NCI-H226 (cell line): ENCODE measurements at places on chromosomes 1 and 21.

DNA sequence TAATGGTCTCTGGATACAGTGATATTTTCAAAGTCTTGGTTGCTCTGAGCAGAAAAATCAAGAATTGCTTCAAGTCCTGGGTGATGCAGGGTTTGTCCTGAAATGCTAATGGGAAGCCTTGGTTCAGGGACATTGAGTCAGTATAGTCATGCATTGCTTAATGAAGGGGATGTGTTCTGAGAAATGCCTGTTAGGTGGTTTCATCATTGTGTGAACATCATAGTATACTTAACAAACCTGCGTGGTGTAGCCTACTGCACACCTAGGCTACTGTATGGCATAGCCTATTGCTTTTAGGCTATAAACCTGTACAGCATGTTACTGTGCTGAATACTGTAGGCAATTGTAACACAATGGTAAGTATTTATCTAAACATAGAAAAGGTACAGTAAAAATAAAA, 36.4 kb downstream of the TBCE start:
- DNase-seq: no peak

- DNase-seq: no peak
These were observed 90.6 kb downstream of the GLUL start for GRCh38 chr1:182301026-182301436.

DNA sequence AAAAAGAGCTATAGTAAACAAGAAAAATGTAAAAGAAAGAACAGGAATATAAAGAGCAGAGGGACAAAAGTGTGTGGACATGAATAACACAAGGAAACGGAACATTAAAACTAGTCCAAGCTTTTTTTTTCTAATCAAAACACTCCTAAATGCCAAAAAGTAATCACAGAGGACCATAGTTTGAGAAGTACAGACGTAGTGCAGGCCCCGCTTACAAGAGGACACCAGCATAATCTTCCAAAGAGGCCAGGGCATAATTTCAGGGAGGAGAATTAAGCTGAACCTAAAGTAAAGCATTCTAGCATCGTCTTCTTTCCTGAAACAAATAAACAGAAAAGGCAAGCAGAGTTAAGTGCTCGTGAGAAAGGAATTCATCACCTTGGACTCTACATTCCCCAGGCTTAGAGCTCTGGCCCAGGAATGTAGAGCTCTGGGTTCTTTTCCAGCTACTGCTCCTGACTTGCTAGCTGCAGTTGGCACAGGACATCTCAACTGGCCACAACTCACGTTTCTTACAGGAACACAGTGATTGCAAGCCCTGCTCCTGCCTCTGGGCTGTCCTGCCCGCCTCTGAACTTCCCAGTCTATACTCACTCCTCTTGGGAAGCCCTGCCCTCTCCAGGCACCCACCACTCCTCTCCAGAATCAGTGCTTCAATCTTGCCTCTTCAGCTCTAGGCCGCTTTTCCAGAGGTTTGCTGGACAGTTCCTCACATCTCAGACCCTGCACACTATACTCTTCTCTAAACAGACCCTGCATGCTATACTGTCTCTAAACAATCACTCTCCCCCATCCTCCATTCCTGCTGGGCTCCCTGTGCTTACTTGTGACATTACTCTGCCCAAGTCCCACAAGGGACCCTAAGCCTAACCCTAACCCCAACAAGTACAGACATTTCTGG, 9.8 kb downstream of the RGS8 start:
- DNase-seq: no peak

- DNase-seq: no peak
These were observed 107.9 kb downstream of the ZFYVE9 start for GRCh38 chr1:52249831-52250230.

DNA sequence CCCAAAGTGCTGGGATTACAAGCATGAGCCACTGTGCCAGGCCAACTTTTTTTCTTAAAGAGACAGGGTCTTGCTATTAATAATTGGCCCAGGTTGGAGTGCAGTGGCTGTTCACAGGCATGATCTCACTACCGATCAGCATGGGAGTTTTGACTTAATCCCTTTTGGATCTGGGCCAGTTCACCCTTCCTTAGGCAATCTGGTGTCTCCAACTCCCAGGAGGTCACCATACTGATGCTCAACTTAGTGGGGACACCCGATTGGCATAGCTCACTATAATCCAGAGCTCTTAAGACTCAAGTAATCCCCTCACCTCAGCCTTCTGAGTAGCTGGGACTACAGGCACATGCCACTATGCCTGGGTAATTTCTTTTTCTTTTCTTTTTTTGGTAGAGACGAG, 64.2 kb upstream of the SCYL3 start:
- DNase-seq: no peak

DNA sequence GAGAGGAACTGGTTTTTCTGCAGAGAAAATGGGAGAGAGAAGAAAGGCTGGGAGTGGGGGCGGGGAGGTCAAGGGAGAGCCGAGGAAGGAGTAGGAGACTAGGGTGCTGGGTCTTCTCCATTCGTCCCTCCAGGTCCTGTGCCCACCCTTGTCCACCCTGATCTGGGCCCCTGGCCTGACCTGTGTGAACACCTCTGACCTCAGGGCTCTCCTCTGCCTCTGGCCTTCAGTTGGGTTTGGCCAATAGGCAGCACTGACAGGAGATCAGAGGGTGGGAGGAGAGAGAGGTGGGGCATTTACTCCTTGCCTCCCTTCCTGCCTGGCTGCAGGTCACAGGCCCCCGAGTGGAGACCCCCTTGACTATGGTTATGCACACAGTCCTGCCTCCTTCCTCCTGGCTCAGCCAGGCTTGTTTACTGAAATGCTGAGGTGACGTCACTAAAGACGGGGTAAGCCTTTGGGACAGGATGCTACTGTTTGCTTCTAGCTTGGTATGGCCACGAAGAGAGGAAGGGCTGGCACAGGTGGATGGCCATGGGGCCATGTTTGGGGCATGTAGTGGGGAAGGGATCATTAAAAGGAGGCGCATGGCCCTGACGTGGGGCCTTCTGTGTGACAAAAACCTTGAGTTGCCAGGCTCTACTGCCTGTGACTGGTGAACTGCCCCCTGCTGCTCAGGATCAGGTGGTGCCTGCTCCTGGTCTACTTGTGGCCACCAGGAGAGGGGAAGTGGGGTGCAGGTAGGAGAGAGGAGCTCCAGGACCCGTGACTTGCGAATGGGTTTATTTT, 248.7 kb upstream of the CSF3R start:
- DNase-seq: no peak

DNA sequence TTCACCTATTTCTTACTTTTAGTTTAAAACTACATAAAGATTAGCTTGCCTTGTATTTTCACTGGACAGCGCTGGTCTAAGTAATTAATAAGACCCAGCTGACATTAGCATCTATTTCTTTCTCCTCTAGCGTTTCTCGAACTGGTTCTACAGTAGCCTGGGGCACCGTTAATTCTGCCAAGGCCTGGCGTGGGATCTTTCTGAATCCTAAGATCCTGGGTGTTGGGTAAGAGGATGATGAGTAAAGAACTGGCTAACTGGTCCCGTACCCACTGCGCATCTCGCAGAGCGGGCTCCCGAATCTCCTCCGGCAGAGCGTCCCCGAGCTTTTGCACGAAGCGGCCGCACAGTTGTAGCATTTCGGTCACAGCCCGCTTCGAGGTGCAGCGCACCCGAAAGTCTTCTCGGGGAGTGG, 309 bp downstream of the NSL1 start:
- DNase-seq: peak; percentile 36

- DNase-seq: no peak
These were observed 43.9 kb upstream of the CNN3 start for GRCh38 chr1:94970783-94971182.

DNA sequence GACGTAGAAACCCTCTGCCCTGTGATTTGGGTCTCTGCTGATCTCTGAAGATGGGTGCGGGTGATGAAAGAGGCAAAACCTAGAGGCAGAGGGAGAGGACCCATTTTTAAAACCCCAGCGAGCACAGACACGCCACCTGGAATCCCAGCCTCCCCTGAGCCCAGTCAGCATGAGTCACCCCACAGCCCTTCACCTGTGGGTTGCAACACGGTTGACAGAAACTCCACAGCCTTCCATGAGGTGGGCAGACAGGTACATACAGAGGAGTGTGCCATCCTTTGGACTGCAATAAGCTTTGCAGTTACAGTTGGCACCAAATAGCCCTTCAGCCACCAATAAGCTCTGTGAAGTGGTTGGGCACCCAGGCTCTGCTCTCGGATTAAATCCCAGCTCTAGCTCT, 2.1 kb upstream of the GRHL3 start:
- DNase-seq: no peak

GRCh38 chr1:243686159-243686558, 163.9 kb downstream of the AKT3 start:
- DNase-seq: no peak

- DNase-seq: no peak
These were observed 1233.1 kb downstream of the PLA2G4A start for GRCh38 chr1:188061881-188062280.

- DNase-seq: no peak
These were observed 151.7 kb upstream of the ZNF648 start for GRCh38 chr1:182213163-182213562.

- no peak for DNase-seq
These were observed 3.1 kb upstream of the GJC2 start for GRCh38 chr1:228146417-228147150.

GRCh38 chr1:13469343-13469742, 44.5 kb downstream of the LRRC38 start:
- DNase-seq: no peak
